ENCODE measurements at places on chromosomes 7 and 10. TPM values are rescaled to one million over a fixed set of nuclear protein-coding genes. Genes with fewer than 3 reads are reported as not detected.

DNA sequence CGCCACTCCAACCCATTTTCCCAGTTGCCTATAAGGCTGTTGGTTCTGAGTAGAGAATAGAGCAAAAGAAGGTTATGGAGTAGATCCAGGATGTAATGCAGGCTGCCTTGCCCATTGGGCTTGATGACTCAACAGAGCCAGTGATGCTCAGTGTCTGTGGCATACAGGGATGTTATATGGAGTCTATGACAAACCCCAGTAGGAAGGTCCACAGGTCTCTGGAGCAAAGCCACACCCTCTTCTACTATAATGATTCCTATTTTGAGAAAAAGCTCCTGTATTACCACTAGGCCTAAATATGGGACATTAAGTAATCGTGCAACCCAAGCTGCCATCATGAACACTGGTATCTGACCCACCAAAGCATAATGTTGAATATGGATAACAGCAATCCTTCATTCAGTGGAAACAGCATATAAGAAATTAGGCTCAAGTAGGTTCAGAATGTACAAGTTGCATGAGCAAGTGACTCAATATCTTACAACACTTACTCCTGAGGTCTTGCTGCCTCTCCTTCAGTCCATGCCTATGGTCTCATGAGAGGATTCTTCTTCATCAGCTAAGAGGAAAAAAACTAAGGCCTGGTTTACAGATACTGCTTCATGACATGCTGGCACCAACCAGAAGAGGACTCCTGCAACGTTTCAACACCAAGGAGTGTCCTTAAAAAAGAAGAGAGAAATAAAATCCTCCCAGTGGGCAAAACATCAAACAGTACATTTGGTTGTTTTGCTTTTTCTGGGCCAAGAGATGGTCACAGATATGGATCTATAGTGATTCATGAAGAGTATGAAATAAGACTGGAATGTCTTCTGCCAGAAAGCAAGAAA is 14.8 kb upstream of the FHIP2A start:
- no peaks in the 10 kb centered on the region for H3K27me3 ChIP-seq
- H3K36me3 ChIP-seq, result no peaks in the 10 kb centered on the region
- H3K4me3 ChIP-seq, result no peak overlapping the region
- no peak for DNase-seq
- H3K4me1 ChIP-seq, result peaks cover 12% of the 10 kb centered on the region

- peaks cover 4% of the 10 kb centered on the region for H3K4me1 ChIP-seq
- H3K4me3 ChIP-seq, result no peak overlapping the region
- no peaks in the 10 kb centered on the region for H3K36me3 ChIP-seq
- peaks cover 33% of the 10 kb centered on the region for H3K27me3 ChIP-seq
Measured at GRCh38 chr10:29304995-29305335, 16.1 kb downstream of the LYZL1 start.

GRCh38 chr10:132563485-132564248 is 26.1 kb downstream of the INPP5A start:
- no peak overlapping the region for H3K4me3 ChIP-seq
- peaks cover 49% of the 10 kb centered on the region for H3K4me1 ChIP-seq
- H3K27ac ChIP-seq, result no peak overlapping the region
- H3K36me3 ChIP-seq, result no peaks in the 10 kb centered on the region

- H3K36me3 ChIP-seq, result peaks cover 8% of the 10 kb centered on the region
- DNase-seq, result no peak
- no peak overlapping the region for H3K27ac ChIP-seq
- no peaks in the 10 kb centered on the region for H3K4me1 ChIP-seq
- no peak overlapping the region for H3K4me3 ChIP-seq
- no peaks in the 10 kb centered on the region for H3K27me3 ChIP-seq
Measured at GRCh38 chr7:132846086-132846485, 235.8 kb downstream of the CHCHD3 start.

- DNase-seq, result no peak
- H3K4me3 ChIP-seq, result no peak overlapping the region
- no peaks in the 10 kb centered on the region for H3K36me3 ChIP-seq
- no peak overlapping the region for H3K27ac ChIP-seq
- no peaks in the 10 kb centered on the region for H3K27me3 ChIP-seq
Measured at GRCh38 chr10:65670087-65670486, 1255.7 kb upstream of the LRRTM3 start.

GRCh38 chr10:43976292-43976691 is 327.6 kb upstream of the ZNF32 start:
- DNase-seq, result no peak
- H3K4me1 ChIP-seq, result peaks cover 11% of the 10 kb centered on the region
- no peaks in the 10 kb centered on the region for H3K27me3 ChIP-seq
- no peak overlapping the region for H3K27ac ChIP-seq

DNA sequence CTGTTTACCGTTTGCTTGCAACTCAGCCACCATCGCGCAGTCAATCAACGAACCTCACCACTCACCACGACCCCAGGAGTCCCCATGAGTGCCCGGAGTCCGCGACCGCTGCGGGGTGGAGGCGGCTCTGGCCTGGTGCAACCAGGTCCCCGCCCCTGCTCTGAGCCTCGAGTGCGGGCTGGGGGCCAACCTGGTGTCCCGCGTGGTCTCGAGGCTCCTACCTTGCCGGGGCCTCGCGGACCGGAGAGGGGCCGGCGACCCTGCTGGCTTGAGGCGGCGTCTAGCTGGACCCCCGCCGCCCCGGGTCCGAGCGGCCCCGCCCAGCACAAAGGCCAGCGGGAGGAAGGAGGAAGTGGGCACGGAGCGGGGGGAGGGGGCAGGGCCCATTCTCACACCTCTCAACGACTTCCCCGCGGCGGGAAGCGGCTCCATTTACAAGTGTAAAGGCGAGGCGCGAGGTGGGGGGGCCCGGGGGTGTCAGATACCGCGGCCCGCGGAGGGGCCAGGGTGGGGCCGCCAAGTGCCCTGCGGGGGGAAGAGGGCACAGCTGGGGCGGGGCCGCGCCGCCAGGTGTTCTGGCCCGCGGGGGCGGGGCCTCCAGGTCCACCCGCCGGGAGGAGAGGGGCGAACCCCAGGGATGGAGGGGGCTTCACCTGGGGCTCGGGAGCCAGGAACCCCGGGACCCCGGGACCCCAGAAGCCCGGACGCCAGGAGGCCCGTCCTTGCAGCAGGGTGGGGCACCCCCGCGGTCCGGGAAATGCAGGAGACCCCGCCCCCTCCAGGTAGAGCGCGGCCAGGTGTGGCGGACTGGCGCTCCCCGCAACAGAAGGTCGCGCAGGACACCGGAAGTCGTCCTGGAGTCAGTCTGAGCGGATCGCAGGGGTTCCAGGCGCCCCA is 8.6 kb downstream of the CTBP2 start:
- H3K36me3 ChIP-seq, result no peaks in the 10 kb centered on the region
- no peak overlapping the region for H3K27ac ChIP-seq
- no peak for DNase-seq
- peaks cover 64% of the 10 kb centered on the region for H3K27me3 ChIP-seq
- H3K4me3 ChIP-seq, result no peak overlapping the region

- no peaks in the 10 kb centered on the region for H3K36me3 ChIP-seq
- H3K27me3 ChIP-seq, result no peaks in the 10 kb centered on the region
- H3K4me3 ChIP-seq, result no peak overlapping the region
- H3K27ac ChIP-seq, result no peak overlapping the region
Measured at GRCh38 chr7:151808400-151809145, 68.3 kb downstream of the PRKAG2 start.

- H3K27ac ChIP-seq, result no peak overlapping the region
- no peak overlapping the region for H3K4me3 ChIP-seq
- no peaks in the 10 kb centered on the region for H3K27me3 ChIP-seq
- no peak for DNase-seq
Measured at GRCh38 chr10:32971536-32972091, 13.6 kb upstream of the ITGB1 start.

GRCh38 chr10:71569775-71570588 is 149.6 kb downstream of the C10orf105 start:
- H3K27ac ChIP-seq, result no peak overlapping the region
- H3K27me3 ChIP-seq, result no peaks in the 10 kb centered on the region
- H3K4me3 ChIP-seq, result no peak overlapping the region
- no peaks in the 10 kb centered on the region for H3K4me1 ChIP-seq

DNA sequence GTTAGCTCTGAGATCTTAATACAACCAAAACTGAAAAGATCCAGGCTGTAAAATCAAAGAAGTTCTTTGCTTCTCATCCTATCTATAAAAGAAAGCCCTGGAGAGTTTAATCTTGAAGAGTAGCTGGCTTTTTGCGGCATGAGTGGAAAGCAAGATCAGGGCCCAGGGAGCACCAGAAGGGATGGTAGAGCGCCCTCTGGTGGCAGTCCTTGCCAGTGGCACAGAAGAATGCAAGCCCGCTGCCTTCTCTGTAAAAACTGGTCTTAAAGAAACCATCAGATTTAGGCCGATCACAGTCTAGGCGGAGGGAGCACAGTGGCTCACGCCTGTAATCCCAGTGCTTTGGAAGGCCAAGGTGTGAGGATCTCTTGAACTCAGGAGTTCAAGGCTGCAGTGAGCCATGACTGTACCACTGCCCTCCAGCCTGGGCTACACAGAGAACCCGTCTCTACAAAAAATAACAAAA is 35.6 kb downstream of the CPN1 start:
- H3K27me3 ChIP-seq, result peaks cover 7% of the 10 kb centered on the region
- H3K36me3 ChIP-seq, result no peaks in the 10 kb centered on the region
- H3K4me3 ChIP-seq, result no peak overlapping the region
- no peak overlapping the region for H3K27ac ChIP-seq
- H3K4me1 ChIP-seq, result peaks cover 7% of the 10 kb centered on the region

DNA sequence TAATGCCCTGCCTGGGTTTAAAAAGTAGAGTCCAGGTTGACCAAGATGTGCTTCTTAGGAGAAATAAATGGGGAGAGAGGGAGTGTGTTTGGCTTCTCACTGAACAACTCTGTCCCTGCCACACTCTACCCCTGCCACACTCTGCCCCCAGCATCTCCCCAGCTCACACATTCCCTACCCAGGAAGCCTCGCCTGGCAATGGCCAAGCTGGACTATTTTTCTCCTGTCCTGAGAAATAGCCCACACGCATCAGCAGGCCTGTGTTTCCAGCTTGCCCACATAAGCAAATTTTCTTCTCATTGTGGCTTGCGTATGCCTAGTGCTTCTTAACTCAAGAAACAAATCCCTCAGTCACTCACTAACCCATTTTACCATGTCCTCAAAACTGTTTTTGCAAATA is 1.8 kb downstream of the LRRC18 start:
- no peak overlapping the region for H3K4me3 ChIP-seq
- no peaks in the 10 kb centered on the region for H3K27me3 ChIP-seq
- no peaks in the 10 kb centered on the region for H3K36me3 ChIP-seq

C7orf33 gene
- total RNA-seq, result not detected

DNA sequence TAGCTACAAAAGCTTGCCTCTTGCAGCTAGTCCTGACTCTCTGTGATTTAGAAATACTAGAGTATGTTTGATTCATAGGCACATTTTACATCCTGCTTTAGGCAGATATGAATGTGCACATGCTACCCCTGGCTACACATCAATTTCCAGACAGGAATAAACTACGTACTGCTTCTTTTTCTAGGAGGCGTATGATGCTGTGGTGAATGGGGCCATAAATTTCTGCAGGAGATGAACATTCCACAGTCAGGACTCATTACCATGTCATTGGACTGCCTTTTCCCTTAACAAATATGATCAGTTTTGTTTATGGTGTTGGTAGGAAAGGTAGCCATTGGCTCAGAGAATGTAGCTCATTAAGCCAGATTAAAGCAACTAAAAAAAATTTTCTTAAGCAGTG is 50.1 kb upstream of the IFRD1 start:
- peaks cover 7% of the 10 kb centered on the region for H3K27me3 ChIP-seq
- peaks cover 12% of the 10 kb centered on the region for H3K4me1 ChIP-seq
- no peaks in the 10 kb centered on the region for H3K36me3 ChIP-seq
- H3K4me3 ChIP-seq, result no peak overlapping the region

DNA sequence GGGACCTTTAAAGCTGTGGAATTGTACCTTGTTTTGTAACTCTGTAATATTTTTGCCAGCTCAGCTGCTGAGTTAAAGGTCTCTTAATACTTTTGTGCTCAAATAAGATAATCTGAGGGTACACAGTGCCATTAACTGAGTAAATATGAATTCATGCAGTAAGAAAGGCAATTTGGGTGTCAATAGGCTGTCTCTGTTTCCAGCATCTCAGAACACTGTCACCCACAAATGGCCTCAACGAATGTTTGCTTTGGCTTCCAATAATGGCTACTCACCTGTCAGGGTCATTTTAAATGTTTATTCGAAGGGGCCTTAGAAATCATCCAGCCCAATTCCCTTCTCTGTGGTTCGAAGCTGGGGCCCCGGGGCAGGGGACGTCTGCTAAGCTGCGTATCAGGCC is 225.4 kb downstream of the ZMYND11 start:
- no peaks in the 10 kb centered on the region for H3K4me1 ChIP-seq
- H3K27me3 ChIP-seq, result no peaks in the 10 kb centered on the region

DNA sequence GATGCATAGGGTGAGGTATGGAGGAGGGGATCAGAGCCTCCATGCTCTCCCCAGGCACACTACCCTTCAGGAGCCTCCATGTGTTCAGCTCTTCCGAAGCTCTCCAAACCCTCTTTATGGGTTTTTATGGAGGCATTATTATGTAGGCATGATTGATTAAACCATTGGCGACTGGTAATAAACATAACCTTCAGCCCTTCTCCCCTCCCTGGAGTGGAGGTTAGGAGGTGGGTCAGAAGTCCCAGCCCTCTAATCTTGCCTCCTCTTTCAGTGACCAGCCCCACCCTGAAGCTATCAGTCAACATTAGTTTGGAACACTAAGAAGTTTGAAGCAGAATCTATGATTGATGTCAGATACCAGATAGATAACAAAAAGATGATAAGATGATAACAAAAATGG is 23.3 kb downstream of the CAPZA2 start:
- H3K27me3 ChIP-seq, result no peaks in the 10 kb centered on the region
- DNase-seq, result no peak
- H3K4me3 ChIP-seq, result no peak overlapping the region

DNA sequence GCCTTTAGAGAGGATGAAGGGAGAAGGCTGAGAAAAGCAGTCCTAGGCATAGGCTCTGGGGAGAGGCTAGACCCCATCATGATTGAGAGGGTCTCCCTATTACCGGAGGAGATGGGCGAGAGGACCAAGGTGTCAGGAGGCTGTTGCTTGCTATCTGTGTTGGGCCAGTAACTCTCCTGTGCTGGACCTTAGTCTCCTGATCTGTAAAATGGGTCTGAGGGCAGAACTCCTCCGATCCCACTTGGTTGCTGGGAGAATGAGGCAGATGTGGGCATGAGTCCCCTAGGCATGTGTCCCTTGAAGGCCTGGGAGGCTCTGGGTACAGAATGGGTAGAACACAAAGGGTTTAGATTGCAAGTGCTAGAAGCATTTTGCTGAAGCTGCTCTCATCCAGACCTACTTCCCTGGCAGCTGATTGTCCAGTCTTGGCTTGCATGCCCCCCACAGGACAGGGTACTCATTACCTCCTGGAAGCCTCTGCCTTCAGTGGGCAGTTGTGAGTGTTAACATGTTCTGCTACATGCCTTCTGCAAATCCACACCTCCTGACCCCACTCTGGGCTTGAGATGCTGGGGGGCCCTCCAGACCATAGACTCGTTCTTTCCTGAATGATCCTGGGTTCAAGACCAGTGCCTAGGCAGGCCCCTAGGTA is 4.4 kb downstream of the ZMIZ1 start:
- H3K4me1 ChIP-seq, result peaks cover 8% of the 10 kb centered on the region
- DNase-seq, result no peak
- H3K27ac ChIP-seq, result no peak overlapping the region
- peaks cover 4% of the 10 kb centered on the region for H3K27me3 ChIP-seq
- no peaks in the 10 kb centered on the region for H3K36me3 ChIP-seq
- H3K4me3 ChIP-seq, result no peak overlapping the region

Data from activated naive CD4-positive, alpha-beta T cell treated with anti-CD3 and anti-CD28 coated beads for 36 hours (primary cell).